GM23248 (cell line): ENCODE measurements at places on chromosomes 11 and 22.
A peak's percentile ranks its signal among the peaks of the same experiment; 100 is the strongest.

DNA sequence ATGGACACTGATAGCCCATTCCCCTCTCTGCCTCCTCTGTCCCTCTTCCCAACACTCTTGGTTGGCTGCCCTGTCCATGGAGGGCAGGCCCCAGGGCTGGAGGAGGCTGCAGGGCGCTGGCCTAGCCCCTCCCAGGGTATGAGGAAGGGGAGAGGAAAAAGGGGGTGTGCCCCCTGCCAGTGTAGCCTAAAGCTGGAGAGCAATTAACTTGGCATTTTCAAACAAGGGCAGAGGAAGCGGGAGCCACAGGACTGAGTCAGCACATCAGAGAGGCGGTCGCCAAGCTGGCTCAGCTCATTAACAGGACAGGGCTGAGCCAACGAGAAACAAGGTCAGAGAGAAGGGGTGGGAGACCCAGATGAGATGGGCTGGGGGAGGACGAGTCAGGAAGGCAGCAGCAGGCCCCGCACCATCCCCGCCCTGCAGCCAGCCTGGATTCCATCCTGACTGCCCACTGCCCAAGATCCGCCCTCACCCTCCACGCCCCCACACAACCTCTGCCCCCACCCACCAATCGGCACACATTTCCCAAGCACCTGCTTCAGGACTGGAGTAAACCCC is 76.3 kb downstream of the BUD13 start:
- H3K4me3 ChIP-seq, result no peak overlapping the region
- peak; percentile 32 for DNase-seq
- no peaks in the 10 kb centered on the region; the same call in none of the 2 replicates for H3K27me3 ChIP-seq
- no peaks in the 10 kb centered on the region for H3K36me3 ChIP-seq
- no peak overlapping the region for H3K27ac ChIP-seq

DNA sequence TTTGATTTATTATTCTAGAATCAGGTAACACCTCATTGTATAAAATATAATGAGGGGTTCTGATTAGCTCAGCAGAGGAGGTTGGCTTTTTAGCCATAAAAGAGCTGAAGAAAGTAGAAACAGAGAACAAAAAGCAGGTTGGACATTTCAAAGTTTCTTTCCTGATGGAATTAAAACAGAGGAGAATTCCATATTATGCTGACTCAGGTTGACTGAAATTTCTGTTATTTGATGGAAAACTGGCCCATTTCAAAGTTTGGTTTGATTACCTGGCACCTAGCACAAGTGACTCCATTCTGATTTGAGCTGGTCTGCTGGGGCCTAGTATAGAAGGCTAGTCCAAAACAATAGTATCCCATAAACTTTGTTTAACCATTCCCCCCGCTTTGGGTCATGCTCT is 24.9 kb downstream of the OR56B4 start:
- no peaks in the 10 kb centered on the region for H3K36me3 ChIP-seq
- H3K27ac ChIP-seq, result no peak overlapping the region
- H3K27me3 ChIP-seq, result no peaks in the 10 kb centered on the region
- H3K4me3 ChIP-seq, result no peak overlapping the region
- H3K4me1 ChIP-seq, result no peaks in the 10 kb centered on the region

GRCh38 chr11:17831883-17832282 is 97.3 kb downstream of the KCNC1 start:
- no peaks in the 10 kb centered on the region for H3K27me3 ChIP-seq
- H3K36me3 ChIP-seq, result no peaks in the 10 kb centered on the region

DNA sequence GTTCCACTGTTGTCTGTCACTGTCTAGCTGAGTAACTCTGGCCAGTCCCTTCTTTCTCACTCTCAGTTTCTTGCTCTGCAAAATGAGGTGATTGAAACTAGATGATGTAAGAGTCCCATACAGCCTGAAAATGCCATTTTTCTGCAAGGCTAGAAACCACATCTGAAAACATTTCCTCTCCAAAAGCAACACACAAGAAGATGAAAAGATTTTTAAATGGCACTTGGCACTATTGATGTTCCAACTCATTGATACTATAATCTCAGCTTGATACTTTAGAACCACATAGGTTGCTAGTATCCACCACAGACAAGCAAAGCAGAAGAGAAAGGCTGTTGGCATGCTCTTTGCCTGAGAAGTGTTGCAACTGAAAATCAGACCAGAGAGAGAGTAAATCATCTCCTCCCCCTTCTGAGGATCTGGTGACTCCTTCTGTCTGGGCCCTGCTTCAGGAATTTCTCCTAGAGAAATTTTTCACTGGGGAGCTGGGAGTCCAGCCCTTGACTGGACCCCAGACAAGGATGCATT is 1217.9 kb downstream of the LRRC4C start:
- no peaks in the 10 kb centered on the region for H3K36me3 ChIP-seq
- no peak for DNase-seq
- H3K4me1 ChIP-seq, result no peaks in the 10 kb centered on the region
- H3K4me3 ChIP-seq, result no peak overlapping the region

GRCh38 chr11:721741-722345 is 15.8 kb downstream of the EPS8L2 start:
- no peaks in the 10 kb centered on the region for H3K36me3 ChIP-seq
- H3K4me1 ChIP-seq, result 0 out of 2 replicates have a peak, but pooled peaks cover 3% of the 10 kb centered on the region
- no peak for DNase-seq
- no peak overlapping the region for H3K4me3 ChIP-seq

DNA sequence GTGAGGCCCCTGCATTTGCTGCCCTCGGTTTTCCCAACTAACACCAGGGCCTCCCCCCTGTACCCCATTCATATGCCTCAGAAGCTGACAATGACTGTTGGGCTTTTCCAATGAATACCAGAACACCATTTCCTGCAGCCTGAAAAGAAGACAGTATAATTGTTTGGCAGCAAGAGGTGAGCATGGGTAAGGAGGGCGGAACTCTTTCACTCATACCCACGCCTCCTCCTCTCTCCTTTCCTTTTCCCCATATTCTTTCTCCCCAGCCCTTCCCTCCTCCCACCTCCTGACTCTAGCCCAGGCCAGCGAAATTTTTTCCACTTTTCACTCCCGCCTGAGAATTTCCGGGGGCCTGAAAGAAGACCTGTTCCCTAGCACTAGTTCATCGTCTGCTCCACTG is 58.0 kb upstream of the CHST1 start:
- no peak overlapping the region for H3K4me3 ChIP-seq
- H3K27ac ChIP-seq, result no peak overlapping the region
- H3K4me1 ChIP-seq, result no peaks in the 10 kb centered on the region
- no peaks in the 10 kb centered on the region for H3K36me3 ChIP-seq

- no peak overlapping the region for H3K4me3 ChIP-seq
- peaks cover 8% of the 10 kb centered on the region; the same call in 1 of the 2 replicates for H3K4me1 ChIP-seq
- H3K27ac ChIP-seq, result no peak overlapping the region
- H3K36me3 ChIP-seq, result no peaks in the 10 kb centered on the region
- H3K27me3 ChIP-seq, result no peaks in the 10 kb centered on the region
Observed at GRCh38 chr11:12631651-12632050, 42.6 kb upstream of the TEAD1 start.

DNA sequence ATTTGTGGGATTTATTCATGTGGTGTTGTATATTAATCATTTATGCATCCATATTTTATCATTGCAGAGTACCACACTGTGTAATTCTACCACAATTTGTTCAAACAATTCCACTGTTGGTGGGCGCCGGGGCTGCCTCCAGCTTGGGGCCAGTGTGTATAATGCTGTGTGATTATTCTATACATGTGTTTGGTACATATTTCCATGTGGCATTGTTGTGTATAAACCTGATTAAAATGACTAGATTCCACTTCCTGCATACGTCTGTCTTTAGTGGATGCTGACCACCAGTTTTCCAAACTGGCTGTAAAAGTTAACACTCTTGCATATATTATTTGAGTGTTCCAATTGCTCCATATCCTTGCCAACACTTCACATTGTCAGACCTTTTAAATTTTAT is 1213.8 kb downstream of the TBC1D22A start:
- H3K4me1 ChIP-seq, result no peaks in the 10 kb centered on the region
- no peak overlapping the region for H3K27ac ChIP-seq

DNA sequence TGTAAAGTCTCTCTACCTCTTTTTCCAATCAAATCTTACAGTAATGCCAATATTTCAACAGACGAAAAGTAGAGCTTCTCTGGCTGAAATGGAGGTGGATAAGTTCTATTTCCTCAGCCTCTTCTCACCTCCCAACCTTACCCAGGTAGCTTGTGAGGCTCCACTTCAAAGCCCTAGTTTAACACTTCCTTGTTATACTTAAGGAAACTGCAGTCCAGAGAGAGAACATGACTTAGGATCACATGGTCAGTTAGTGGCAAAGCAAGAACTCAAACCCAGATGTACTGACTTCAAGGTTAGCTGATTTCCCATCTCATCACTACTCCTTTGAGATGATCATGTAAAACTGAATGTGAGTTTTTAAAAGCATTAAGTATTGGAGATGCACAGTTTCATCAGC is 32.5 kb downstream of the PAK1 start:
- H3K27ac ChIP-seq, result no peak overlapping the region
- no peak overlapping the region for H3K4me3 ChIP-seq
- no peaks in the 10 kb centered on the region for H3K36me3 ChIP-seq
- no peak for DNase-seq

DNA sequence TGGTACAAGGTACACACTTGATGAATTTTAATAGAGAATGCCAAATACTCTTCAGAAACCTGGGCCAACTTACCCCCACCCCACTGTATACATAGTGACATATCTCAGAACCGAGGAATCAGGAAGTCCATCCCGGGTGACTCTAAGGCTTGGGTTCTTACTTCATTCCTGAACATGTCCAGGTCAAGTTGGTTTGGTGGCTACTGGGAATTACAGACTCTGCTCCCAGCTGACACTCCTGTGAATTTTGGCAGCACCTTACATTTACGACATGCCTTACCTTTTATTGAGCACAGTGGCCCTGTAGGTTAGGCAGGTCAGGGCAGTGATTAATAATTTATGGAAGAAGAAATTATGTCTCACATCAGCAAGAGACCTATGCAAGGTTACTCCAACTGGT is 70.1 kb upstream of the LDLRAD3 start:
- no peak for DNase-seq
- no peaks in the 10 kb centered on the region for H3K36me3 ChIP-seq
- H3K4me3 ChIP-seq, result no peak overlapping the region
- no peaks in the 10 kb centered on the region for H3K4me1 ChIP-seq
- no peak overlapping the region for H3K27ac ChIP-seq
- peaks cover 17% of the 10 kb centered on the region for H3K27me3 ChIP-seq

- no peak overlapping the region for H3K4me3 ChIP-seq
- peaks cover 6% of the 10 kb centered on the region for H3K27me3 ChIP-seq
Observed at GRCh38 chr22:26286091-26286820, 117.0 kb downstream of the SEZ6L start.

- peaks cover 32% of the 10 kb centered on the region for H3K36me3 ChIP-seq
- peak; percentile 49 for DNase-seq
- peaks cover 21% of the 10 kb centered on the region for H3K4me1 ChIP-seq
- no peaks in the 10 kb centered on the region for H3K27me3 ChIP-seq
Observed at GRCh38 chr22:42604403-42604802, 10.3 kb downstream of the POLDIP3 start.

DNA sequence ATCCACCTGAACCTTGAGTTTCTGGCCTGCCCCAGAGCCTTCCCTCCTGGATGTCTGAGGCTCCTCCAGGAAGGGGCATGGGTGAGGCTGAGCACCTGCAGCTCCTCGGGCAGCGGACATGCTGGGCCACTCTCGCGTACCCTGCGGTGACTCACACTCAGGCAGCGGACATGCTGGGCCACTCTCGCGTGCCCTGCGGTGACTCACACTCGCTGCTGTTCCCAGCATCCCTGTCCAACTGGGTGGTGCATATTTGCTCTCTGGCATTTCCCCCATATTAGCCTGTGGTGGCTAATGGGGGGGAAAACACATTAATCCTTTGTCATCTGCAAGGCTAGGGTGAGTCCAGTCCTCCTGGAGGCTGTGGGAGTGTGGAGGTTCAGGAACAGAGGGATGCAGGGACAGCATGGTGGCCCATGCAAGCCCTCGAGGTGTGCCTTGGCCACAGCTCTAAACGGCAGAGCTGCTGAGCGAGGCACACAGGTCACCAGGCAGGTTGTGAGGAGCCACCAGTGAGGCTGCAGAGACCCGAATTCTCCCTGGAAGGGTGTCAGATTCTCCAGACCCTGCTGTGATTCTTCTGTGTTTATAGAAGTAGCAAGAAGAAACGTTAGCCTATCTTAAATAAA is 728.1 kb downstream of the BRD1 start:
- H3K4me1 ChIP-seq, result no peaks in the 10 kb centered on the region
- H3K4me3 ChIP-seq, result no peak overlapping the region
- H3K27me3 ChIP-seq, result no peaks in the 10 kb centered on the region
- H3K36me3 ChIP-seq, result no peaks in the 10 kb centered on the region
- no peak overlapping the region for H3K27ac ChIP-seq

DNA sequence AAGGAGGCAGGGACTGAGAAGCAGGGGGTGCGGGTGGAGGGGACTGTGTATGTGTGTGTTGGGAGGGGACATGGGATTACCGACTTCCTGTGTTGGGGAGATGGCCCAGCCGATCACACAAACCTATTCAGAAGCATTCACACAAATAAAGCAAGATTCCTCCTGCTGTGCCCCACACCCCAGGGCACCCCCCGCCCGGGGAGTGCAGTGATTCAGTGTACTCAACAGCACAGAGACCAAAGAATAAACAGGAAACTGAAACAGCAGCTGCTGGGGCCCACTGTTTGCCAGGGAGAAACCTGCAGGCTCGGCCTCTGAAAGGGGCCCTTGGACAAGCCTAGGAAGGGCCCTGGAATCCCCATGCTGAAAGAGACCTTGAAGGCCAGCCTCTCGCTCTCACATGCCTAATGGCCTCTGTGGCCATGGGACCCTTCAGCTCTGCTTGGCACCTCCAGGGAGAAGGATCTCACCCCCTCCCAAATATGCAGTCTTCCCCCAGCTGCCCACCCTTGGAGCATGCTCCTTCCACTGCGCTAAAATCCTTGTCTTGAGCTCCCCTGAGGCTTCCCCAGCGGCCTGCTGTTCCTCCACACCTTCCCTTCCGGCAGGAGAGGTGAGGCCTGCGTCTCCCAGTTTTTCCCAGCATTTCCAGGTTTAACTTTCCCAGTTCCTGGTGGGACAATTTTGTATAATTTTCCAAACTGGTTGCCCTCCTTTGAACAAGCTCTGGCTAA is 72.9 kb downstream of the CSNK2A3 start:
- H3K27ac ChIP-seq, result no peak overlapping the region
- H3K36me3 ChIP-seq, result no peaks in the 10 kb centered on the region
- H3K27me3 ChIP-seq, result no peaks in the 10 kb centered on the region
- DNase-seq, result peak; percentile 10

- H3K27me3 ChIP-seq, result no peaks in the 10 kb centered on the region
- no peak overlapping the region for H3K27ac ChIP-seq
- H3K4me3 ChIP-seq, result no peak overlapping the region
- no peak for DNase-seq
- H3K4me1 ChIP-seq, result no peaks in the 10 kb centered on the region
- H3K36me3 ChIP-seq, result no peaks in the 10 kb centered on the region
Observed at GRCh38 chr22:21845558-21846453, 21.6 kb downstream of the MAPK1 start.

GRCh38 chr11:18310800-18311340 is 11.1 kb downstream of the HPS5 start:
- H3K27ac ChIP-seq, result peak overlapping the region; percentile 78
- no peaks in the 10 kb centered on the region for H3K27me3 ChIP-seq
- peaks cover 22% of the 10 kb centered on the region for H3K4me1 ChIP-seq
- DNase-seq, result peak; percentile 21
- H3K36me3 ChIP-seq, result peaks cover 35% of the 10 kb centered on the region; the same call in 1 of the 2 replicates

- DNase-seq, result peak; percentile 30
- no peak overlapping the region for H3K4me3 ChIP-seq
- H3K36me3 ChIP-seq, result no peaks in the 10 kb centered on the region
- H3K27me3 ChIP-seq, result peaks cover 7% of the 10 kb centered on the region; the same call in 1 of the 2 replicates
- H3K4me1 ChIP-seq, result no peaks in the 10 kb centered on the region
Observed at GRCh38 chr11:114257621-114258558, 38.3 kb upstream of the NNMT start.

- H3K27me3 ChIP-seq, result no peaks in the 10 kb centered on the region; the same call in 1 of the 2 replicates
- H3K36me3 ChIP-seq, result no peaks in the 10 kb centered on the region
- DNase-seq, result no peak
- no peaks in the 10 kb centered on the region for H3K4me1 ChIP-seq
- H3K4me3 ChIP-seq, result no peak overlapping the region
Observed at GRCh38 chr11:18668131-18668530, 30.4 kb upstream of the TMEM86A start.
